ENCODE measurements at places on chromosomes 7 and 10.

- DNase-seq: no peak
Observed at GRCh38 chr10:24722131-24722675, 1.5 kb downstream of the ARHGAP21 start.

DNA sequence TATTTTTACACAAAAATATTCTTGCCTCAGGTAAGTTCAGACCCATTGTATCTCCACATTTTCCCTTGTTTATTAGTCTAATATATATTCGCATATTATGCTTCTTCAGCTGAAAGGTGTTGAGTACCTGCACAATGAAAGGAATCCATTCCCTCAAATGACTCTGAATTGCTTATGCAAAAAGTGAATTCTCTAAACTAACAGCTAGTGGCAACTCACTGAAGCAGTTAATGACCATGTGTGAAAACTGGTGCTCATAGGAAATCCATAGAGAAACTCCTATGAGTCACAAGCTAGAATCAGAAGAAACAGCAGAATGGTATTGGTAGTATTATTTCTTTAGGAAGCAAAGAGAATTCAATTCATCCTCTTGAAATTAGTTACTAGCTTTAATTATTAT, 33.5 kb upstream of the RNF148 start:
- no peak for DNase-seq

GRCh38 chr10:95188593-95188992, 5.4 kb upstream of the ACSM6 start:
- DNase-seq: no peak

- no peak for DNase-seq
Observed at GRCh38 chr7:151673216-151673615, 153.5 kb upstream of the RHEB start.

DNA sequence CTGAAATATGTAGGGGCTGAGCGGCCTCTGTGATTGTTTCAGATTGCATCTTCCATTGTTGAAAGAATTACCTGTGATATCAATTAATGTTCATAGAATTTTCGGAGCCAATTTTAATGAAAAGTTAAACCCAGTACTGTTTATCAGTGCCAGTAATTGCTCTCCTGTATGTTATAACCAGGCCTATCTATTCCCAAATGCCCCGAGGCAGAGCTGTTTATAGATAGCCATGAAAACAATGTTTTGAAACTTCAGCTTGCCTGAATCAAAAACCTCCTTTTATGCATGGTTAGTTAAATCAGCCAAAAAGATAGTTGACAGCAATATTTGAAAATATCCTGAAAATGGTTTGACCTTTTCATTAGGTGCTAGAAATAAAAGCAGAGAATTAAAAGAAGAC, 50.1 kb upstream of the HDAC9 start:
- DNase-seq: no peak

- DNase-seq: no peak
Observed at GRCh38 chr7:82163586-82163985, 280.0 kb downstream of the CACNA2D1 start.

DNA sequence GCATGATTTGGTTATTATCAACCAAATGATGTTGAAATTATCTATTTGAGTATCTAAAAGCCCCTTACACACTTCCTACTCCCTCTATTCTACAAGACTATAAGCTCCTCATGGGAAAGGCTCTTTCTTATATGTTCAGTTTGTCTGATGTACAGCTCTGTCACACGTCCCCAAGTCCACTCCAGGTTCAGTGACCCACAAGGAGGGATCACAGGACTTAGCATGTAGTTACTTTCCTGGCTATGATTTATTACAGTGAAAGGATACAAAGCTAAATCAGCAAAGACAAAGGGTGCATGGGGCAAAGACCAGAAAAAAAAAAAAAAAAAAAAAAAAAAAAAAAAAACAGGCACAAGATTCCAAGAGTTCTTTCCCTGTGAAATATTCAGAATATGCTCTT, 125.6 kb upstream of the TMEM106B start:
- DNase-seq: no peak

DNA sequence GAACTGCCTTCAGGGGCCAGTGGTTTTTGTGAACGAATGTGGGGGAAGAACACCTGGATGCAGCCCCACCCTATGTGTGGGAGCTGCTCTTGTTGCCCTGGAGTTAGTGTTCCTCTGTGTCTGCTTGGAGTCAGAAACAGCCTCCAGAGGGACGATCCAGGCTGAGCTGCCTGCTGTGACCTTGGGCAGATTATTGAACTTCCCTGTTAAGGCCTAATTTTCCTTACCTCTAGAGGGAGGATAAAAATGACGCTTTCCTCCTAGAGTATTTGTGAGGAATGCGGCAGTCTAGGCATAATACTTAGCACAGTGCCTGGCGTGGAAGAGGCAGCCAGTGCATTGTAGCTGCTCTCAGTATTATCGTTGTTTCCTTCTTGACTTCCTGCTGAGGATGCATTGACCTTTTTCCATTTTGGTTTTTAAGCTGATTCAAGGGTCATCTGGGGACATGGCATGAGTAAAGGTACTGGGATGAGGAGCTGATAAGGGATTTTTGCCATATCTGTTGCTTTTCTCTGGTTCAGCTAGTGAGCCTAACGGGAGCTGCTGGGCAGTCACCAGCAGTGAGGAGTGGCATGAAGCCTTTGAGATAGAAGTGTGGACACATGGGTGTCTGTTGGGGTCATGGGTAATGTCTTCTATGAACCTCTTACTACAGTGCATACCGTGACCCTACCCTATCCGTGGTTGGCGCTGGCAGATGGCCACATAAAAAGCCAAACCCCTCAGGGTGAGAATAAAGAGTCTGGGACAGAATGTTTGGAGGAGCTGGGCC, 6.4 kb downstream of the ZFYVE27 start:
- DNase-seq: no peak

- DNase-seq: no peak
Observed at GRCh38 chr10:127587668-127588365, 38.7 kb downstream of the NPS start.
